ENCODE measurements at places on chromosomes 12 and 14. TPM values are rescaled to one million over a fixed set of nuclear protein-coding genes. Genes with fewer than 3 reads are reported as not detected.

DYNC1H1 gene
- 377 TPM for total RNA-seq

- DNase-seq = no peak
Observed at GRCh38 chr12:21809100-21809499, 34.6 kb upstream of the KCNJ8 start.

DNA sequence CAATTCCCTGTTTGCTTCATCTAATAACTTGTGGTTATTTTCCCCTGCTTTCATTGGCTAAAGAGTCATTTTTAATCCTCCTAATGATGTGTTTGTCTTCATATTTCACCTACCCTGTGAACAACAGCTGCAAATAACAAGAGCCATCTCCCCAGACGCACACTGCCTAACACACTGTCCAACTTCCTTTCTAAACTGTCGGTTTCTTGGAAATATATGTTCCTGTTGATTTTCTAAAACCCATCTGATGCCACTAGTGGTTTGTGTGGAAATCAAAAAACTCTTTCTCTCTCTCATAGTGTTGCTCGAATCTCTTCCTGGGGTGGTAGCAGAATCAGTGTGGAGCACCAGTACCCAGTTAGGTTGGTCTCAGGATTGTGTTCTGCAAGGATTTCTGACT, 226.9 kb downstream of the EPS8 start:
- DNase-seq = no peak

- no peak for DNase-seq
Observed at GRCh38 chr12:107242189-107242588, 148.8 kb upstream of the CRY1 start.

- no peak for DNase-seq
Observed at GRCh38 chr12:102848832-102849231, 68.2 kb downstream of the PAH start.

GRCh38 chr14:99212199-99212598, 59.8 kb downstream of the BCL11B start:
- no peak for DNase-seq

DNA sequence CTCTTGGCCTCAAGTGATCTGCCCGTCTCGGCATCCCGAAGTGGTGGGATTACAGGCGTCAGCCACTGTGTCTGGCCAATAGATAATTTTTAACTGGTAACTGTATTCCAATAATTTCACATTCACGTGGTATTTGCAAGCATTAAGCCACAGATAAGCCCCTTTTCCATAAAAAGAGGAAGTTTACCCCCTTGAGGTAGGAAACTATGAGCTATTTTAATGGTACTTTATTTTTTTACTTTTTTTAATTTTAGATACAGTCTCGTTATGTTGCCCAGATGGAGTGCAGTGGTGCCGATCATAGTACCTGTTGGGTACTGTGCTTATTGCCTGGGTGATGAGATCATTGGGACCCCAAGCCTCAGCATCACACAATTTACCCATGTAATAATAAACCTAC, 42.9 kb upstream of the AP4S1 start:
- DNase-seq = no peak

- no peak for DNase-seq
Observed at GRCh38 chr12:22230280-22230794, 104.2 kb downstream of the ST8SIA1 start.

NYNRIN gene
- total RNA-seq = 35.4 TPM

DNA sequence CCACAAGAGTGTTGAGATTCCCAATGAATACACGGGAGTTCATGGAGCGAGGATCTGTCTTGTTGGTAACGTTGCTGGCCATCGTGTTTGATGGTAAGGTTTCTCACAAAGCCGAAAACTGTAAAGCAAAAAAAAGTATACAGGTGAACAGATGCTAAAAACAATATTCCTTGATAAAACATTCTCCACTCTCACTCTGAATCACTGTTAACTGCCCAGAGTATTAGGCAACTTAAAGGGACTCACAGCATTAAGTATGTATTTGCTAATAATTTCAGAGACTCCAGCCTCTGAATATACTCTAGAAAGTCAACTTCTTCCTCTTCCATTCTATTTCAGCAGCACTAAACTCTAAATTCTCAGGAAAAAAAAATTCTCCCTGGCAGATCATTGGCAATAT, 35.1 kb downstream of the HNRNPC start:
- DNase-seq = no peak

GRCh38 chr12:25958428-25959070, at the start of gene RASSF8:
TSS of gene RASSF8 (plus strand) at chr12:25958682. CDS start at chr12:26055344, 96,662 bp downstream.
- DNase-seq = peak; percentile 23

- DNase-seq = no peak
Observed at GRCh38 chr12:115303723-115304309, 619.8 kb upstream of the TBX3 start.

Measured in urinary bladder (tissue), 4 donors.